Stimulated activated CD8-positive, alpha-beta memory T cell treated with anti-CD3 and anti-CD28 coated beads, Interleukin-7, amount 100 ng/mL, for 1 hour (primary cell): ENCODE measurements at places on chromosomes 1 and 21.

GRCh38 chr1:221841251-221841982, 99.5 kb upstream of the DUSP10 start:
- DNase-seq = no peak

DNA sequence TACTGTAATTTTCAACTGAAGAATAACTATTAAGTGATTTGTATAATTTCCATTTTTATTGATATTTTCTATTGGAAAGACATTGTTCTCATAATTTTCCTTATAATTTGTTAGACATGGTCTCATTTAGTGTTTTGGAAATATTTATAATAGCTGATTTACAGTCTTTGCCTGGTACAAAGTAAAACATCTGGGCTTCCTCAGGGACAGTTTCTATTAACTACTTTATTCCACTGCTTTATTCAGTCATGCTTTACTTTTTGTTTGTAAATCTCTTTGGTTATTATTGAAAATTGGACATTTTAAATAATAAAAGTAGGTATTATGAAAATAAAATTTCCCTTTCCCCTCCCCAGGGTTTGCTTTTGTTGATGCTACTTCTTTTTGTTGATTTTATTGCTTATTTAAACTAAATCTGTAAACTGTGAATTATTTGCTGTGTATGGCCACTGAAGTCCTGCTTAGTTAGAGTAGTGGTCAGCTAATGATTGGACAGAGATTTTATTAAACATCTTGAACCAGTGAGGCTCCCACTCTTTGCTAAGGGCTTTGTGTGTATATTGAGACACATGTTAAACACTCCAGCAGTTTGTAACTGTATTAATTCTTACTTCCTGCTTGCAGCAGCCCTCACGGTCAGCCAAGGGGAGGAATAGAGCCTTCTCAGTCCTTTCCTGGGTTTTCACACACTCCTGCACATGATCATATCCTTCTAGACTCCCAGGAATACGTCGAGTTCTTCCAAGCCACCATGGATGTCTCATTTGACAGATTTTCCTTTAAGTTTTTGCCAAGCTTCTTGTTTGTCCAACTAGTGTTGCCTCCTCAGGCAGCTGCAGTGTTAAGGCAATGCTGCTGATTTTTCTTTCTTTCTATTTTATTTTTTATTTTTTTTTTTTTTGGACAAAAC, 994.6 kb upstream of the PRMT6 start:
- DNase-seq = no peak

DNA sequence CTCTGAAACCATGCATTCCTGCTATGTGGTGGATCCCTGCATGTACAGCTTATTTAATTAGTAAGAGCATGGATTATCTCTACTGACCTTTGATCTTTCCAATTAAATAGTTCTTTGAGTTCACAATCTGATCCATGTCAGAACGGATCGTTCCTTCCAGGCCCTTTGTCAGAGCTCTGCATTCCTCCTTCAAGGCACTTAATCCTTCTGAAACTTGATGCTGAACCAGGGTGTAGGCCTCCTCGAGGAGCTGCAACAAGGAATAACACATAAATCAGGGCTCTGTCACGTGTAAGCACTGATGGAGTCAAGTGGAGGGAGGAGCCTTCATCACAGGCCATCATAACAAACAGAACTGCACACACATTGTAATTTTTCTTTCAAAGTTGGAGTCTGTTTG, 68.4 kb upstream of the EDEM3 start:
- no peak for DNase-seq

GRCh38 chr1:201216395-201217085, 25.9 kb downstream of the IGFN1 start:
- no peak for DNase-seq

DNA sequence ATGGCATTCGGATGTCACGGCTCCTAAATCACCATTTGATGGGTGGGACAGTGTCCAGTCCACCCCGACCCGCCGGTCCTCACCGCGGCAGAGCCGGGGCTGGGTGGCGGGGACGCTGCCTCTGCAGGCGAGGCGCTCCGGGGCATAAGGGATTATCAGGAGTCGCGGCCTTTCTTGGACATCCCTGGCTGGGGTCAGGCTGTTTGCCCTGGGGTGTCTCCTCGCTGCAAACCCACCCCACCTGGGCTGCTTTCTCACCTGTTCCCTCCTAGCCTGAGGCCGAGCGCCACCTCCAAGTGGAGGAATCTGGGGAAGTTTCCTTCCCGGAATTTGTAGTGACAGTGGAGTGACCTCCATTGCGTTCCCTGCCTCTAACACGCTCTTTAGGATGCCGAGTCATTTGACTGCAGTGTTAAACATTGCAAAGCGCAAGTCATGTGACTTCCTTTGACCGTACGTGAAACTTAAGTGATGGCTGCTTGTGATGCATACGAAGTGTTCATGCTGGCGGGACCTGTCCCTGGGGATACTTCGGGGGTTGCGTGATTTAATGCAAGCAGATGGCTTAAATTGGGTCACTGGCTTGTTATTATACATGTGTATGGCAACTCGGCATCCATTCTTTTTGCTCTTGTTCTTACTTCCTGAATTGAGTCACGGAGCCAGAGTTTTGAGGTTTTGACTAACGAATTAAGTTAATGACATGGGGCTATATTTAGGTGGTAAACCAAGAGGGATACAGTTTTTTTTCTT, 536 bp downstream of the LGALS8 start:
- DNase-seq = peak; percentile 18

GRCh38 chr1:225987491-225988316, 11.4 kb downstream of the SDE2 start:
- no peak for DNase-seq

GRCh38 chr1:46180082-46180616, 3.9 kb upstream of the P3R3URF start:
- no peak for DNase-seq

GRCh38 chr21:34333121-34333739, 30.6 kb upstream of the KCNE2 start:
- DNase-seq = no peak

- no peak for DNase-seq
These were observed 38.8 kb downstream of the C1orf21 start for GRCh38 chr1:184425449-184426277.

DNA sequence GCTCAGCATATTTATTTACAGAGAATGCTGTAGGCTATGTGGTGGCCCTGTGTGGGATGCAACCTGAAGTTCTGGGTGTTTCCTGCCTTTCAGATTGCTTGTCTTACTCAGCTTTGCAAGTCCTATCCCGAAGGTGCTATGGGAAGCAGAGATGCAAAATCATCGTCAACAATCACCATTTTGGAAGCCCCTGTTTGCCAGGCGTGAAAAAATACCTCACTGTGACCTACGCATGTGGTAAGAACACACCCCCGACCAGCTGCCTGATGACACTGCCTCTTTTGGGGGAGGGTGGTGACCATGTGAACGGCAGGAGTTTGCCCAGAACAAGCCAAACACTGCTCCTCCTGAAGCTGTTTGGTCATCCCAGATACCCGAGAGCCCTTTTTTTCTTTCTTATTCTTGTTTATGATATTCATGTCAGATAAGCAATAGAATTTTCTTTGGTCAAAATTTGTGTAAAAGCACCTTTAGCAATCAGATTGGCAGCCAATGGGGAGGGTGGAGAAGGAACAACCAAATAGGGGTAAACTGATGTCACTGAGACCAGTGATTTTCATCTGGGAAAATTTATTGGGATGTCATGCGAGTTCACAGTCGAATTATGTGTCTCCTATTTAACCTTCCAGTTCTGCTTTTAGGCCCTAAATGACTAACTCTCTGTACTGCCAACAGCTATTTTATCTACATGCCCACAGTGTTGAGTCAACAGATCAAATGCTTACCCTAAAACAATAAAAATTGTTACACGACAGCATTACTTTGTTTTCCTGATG, 82.6 kb downstream of the EVA1C start:
- no peak for DNase-seq

GRCh38 chr1:17168091-17168876, 36.6 kb upstream of the PADI1 start:
- DNase-seq = no peak

- no peak for DNase-seq
These were observed 6.5 kb downstream of the PYCR2 start for GRCh38 chr1:225917536-225917935.

DNA sequence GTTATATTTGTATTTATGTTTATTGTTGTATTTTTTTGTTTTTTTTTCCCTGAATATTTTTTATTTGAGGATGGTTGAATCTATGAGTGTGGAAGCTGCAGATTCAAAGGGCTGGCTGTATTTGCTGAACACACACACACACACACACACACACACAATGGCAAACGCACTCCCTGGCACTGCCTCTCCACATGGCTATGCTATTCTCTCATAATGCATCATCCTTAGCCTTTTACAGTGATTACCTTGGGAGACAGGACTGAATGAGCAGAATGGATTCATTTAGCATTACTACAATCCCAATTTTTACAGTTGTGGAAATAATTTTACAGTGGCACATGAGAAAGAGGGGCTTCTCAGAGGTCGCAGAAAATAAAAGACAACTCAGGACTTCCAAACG, 390.1 kb downstream of the PCP4 start:
- DNase-seq = no peak

DNA sequence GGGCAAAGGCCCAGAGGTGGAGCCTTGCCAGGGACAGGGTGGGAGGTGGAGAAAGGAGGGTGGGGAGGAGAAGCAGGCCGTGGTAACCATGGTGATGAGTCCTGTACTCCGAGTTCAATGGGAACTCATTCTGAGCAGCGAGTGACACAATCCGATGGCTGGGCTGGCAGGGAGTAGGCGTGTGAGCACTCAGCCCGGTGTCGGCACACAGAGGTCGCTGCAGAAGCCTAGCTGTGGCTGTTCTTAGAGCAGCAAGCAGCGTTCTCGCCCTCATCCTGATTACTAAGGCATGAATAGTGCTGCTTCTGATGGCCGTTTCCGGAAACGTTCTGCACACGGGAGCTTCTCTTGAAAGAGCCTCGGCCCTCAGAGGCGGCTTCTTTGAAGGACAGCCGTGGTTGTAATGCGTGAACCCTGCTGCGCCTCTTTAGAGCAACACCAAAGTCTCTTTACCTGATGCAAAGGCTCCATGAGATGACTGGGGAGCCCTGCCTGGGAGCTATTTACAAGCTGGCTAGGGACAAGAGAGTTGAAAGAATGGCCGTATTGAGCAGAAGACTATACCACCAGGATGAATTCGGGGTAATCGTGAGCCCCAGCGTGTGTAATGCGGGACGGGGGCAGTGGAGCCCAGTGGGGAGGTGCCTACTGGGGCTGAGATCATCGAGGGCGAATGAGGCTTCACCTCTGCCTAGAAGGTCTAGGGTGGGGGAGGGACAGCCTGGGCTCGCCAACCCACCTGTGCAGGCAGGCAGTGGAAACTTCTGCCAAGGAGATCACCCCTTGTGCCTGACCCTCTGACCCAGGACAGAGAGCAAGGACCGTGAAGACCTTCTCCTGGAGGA, 72.8 kb upstream of the PAX7 start:
- no peak for DNase-seq

- no peak for DNase-seq
These were observed 118.5 kb downstream of the MATN1 start for GRCh38 chr1:30604801-30605440.

DNA sequence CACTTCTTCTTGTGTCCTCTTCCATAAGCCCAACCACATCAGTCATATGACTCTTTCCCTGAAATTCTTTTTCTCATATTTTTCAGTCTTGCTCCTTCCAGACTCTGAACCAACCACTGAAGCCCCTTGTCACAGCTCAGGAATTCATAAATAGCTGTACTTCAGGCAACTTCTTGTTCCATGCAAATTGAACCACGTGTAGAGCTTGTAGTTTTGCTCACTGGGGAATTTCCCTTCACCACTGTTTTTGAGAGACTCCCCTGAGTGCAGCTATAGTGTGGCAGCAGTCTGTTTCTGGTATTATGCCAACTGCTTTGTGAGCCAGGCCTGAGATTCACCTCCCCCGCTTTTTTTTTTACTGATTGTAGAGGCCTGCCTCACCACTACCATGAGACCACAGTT, 150.3 kb upstream of the SPAG17 start:
- DNase-seq = no peak

DNA sequence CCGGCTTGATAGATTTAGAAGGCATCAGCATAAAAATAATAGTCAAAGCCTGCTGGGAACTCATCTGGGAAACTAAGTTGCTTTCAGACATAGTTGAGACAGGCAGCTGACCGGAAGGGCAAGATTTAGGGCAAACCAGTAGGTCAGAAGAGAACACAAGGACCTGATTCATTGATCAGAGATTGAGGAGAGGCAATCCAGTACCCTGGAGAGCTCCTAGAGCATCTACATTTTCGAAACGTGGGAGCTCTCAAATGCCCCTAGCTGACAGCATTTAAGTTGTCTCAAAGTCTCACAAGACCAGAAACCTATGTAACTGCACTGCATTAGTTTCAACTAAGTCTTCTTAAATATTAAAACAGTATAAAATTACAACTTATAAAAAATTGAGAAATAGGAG, 22.9 kb upstream of the MTF2 start:
- no peak for DNase-seq

GRCh38 chr1:35930593-35931445, at the start of gene AGO3:
Gene AGO3, plus strand, starts transcription at chr1:35931105. Its CDS starts 322 bp downstream, at chr1:35931427.
- peak; percentile 66 for DNase-seq

DNA sequence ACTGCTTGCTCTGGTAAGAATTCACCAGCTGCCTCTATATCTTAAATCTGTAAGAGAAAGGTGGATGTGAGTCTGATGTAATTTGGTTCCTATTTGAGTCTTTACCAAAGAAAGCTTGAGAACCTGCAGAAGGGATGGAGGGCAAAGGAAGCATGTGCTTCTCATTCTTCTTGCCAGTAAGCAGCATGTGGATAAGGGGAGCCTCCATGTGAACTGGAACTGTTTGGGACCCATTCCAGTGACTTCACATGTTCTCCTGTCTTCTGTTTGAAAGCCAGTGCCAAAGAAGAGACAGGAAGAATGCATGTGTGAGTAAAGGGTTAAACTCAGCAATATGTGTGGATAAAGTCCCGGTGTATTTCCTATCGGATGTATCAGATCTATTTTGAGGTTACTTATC, 119.6 kb upstream of the ADGRL2 start:
- no peak for DNase-seq

GRCh38 chr1:169529068-169529642, 43.4 kb upstream of the SLC19A2 start:
- no peak for DNase-seq

- no peak for DNase-seq
These were observed 82.5 kb downstream of the DESI2 start for GRCh38 chr1:244735404-244735803.

- no peak for DNase-seq
These were observed 51.9 kb downstream of the PHC2 start for GRCh38 chr1:33378976-33379375.

DNA sequence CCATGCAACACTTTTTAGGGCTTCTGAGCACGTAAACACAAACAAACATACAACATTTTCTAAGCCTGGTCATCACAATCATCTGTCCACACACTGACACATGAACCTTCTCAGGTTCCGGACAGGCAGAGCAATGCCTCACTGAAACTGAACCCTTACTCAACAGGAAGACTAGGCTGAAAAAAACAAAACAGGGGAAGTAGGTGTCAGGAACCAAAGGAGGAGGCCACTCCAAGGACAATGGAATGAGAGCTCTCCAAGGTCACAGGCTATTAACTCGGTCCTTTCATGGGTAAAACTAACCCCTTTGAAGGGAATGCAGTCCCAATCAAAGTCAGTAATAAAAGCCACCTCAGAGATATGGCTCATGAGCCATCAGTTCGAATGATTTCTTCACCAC, 76.6 kb downstream of the FAM78B start:
- DNase-seq = no peak
